ENCODE measurements at places on chromosomes 7 and 10. TPM values are rescaled to one million over a fixed set of nuclear protein-coding genes. Genes with fewer than 3 reads are reported as not detected.

GNA12 gene
- total RNA-seq: 37.8 TPM

ENTPD1 gene
- total RNA-seq: 0.17 TPM

CTBP2 gene
- 94.9 TPM for total RNA-seq

BTBD16 gene
- 0.58 TPM for total RNA-seq

PTPRN2 gene
- 0.77 TPM for total RNA-seq

UPK3BL2 gene
- total RNA-seq: 5.0 TPM

DGKI gene
- total RNA-seq: not detected

CPXM2 gene
- not detected for total RNA-seq

CALML3 gene
- total RNA-seq: not detected

NUTM2B gene
- 0.55 TPM for total RNA-seq

GPAM gene
- 5.7 TPM for total RNA-seq

RAPGEF5 gene
- 0.18 TPM for total RNA-seq

IFIT1 gene
- 4.8 TPM for total RNA-seq

PRKCQ gene
- total RNA-seq: 3.9 TPM

IGFBP3 gene
- 181 TPM for total RNA-seq

ABCC2 gene
- 149 TPM for total RNA-seq

ANLN gene
- 49.7 TPM for total RNA-seq

MSRB2 gene
- total RNA-seq: 14.7 TPM
